Prostate gland (tissue), 2 donors: ENCODE measurements at places on chromosomes 6 and 20.

- no peak for DNase-seq
- H3K36me3 ChIP-seq: no peaks in the 10 kb centered on the region
- H3K27ac ChIP-seq: no peak overlapping the region
- no peak overlapping the region for H3K4me3 ChIP-seq
Observed at GRCh38 chr6:42710316-42710715, 12.1 kb downstream of the PRPH2 start.

DNA sequence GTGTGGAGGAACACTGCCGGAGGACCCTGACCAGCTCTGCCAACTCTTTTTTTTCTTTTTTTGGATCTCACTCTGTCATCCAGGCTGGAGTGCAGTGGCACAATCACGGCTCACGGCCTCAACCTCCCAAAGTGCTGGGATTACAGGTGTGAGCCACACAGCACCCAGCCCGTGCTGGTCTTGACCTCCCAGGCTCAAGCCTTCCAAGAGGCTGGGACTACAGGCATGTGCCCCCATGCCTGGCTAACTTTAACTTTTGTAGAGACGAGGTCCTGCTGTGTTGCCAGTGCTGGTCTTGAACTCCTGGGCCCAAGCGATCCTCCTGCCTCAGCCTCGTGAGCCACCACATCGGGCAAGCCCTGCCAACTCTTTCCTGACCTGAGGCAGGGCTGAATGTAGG is 11.2 kb downstream of the GCNT2 start:
- H3K27ac ChIP-seq: peak overlapping the region; percentile 81
- no peaks in the 10 kb centered on the region for H3K36me3 ChIP-seq
- no peaks in the 10 kb centered on the region for H3K27me3 ChIP-seq
- no peak for DNase-seq
- H3K4me3 ChIP-seq: peak overlapping the region; percentile 51

- no peak for DNase-seq
- H3K4me3 ChIP-seq: no peak overlapping the region
- H3K36me3 ChIP-seq: no peaks in the 10 kb centered on the region
- no peaks in the 10 kb centered on the region for H3K4me1 ChIP-seq
Observed at GRCh38 chr6:130113201-130113710, 94.9 kb downstream of the L3MBTL3 start.

DNA sequence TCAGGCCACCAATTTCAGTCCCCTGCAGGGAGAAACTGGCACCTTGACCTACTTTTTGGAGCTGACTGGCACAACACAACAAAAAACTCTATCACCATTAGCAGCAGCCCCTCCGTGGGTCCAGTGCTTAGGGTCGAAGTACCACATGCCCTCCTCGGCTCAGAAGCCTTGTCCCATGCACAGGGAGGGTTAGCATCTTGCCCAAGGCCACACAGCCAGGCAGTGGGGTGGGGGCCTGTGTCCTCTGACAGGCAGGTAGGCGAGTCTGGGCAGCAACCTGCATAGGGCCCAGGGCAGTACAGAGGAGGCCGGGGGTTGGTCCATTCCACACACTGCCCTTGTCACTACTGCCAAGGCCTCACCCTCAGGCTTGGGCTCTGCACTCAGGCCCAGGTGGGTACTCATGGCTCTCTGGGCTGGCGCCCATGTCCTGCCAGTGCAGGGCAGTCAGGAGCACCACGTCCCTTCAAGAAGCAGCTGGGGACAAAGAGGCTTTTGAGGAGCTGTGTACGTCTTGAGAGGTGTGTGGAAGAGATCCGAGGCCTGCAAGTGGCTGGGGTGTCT is 53.6 kb downstream of the PYGB start:
- no peaks in the 10 kb centered on the region for H3K27me3 ChIP-seq
- H3K36me3 ChIP-seq: peaks cover 3% of the 10 kb centered on the region
- no peaks in the 10 kb centered on the region for H3K4me1 ChIP-seq
- H3K27ac ChIP-seq: peak overlapping the region; percentile 35

- no peaks in the 10 kb centered on the region for H3K4me1 ChIP-seq
- no peak overlapping the region for H3K4me3 ChIP-seq
- no peak for DNase-seq
- H3K36me3 ChIP-seq: no peaks in the 10 kb centered on the region
- H3K27ac ChIP-seq: no peak overlapping the region
- H3K27me3 ChIP-seq: no peaks in the 10 kb centered on the region
Observed at GRCh38 chr6:4413073-4413472, 277.7 kb upstream of the ECI2 start.

GRCh38 chr6:14739827-14740226 is 506.0 kb upstream of the JARID2 start:
- H3K36me3 ChIP-seq: no peaks in the 10 kb centered on the region
- no peak overlapping the region for H3K4me3 ChIP-seq
- no peaks in the 10 kb centered on the region for H3K4me1 ChIP-seq
- no peak overlapping the region for H3K27ac ChIP-seq
- H3K27me3 ChIP-seq: no peaks in the 10 kb centered on the region

- H3K27me3 ChIP-seq: no peaks in the 10 kb centered on the region
- no peak overlapping the region for H3K4me3 ChIP-seq
- H3K27ac ChIP-seq: no peak overlapping the region
- no peaks in the 10 kb centered on the region for H3K36me3 ChIP-seq
- no peak for DNase-seq
- no peaks in the 10 kb centered on the region for H3K4me1 ChIP-seq
Observed at GRCh38 chr6:32664827-32665362, 1.6 kb downstream of the HLA-DQB1 start.

GRCh38 chr20:19661717-19662636 is 96.1 kb upstream of the RIN2 start:
- peak; percentile 61 for DNase-seq
- no peaks in the 10 kb centered on the region for H3K4me1 ChIP-seq
- no peaks in the 10 kb centered on the region for H3K36me3 ChIP-seq
- no peak overlapping the region for H3K27ac ChIP-seq
- H3K27me3 ChIP-seq: no peaks in the 10 kb centered on the region

DNA sequence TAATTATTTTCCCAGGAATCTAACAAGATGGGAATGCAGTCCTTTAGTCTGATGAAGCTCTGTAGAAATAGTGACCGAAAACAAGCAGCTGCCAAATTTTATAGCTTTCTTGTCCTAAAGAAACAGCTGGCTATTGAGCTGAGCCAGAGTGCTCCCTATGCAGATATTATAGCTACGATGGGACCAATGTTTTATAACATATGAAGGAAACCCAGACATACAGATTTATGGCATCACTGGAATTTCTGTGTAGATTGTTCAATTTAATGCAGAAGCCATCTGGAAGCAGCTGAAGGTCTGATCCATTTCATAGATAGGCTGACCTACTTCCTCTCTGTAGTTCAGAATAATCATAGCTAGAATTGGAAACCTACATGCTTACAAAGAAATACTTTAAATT is 11.8 kb upstream of the SNPH start:
- DNase-seq: no peak
- H3K4me3 ChIP-seq: no peak overlapping the region
- no peaks in the 10 kb centered on the region for H3K27me3 ChIP-seq
- H3K27ac ChIP-seq: no peak overlapping the region
- H3K4me1 ChIP-seq: no peaks in the 10 kb centered on the region
- H3K36me3 ChIP-seq: no peaks in the 10 kb centered on the region

DNA sequence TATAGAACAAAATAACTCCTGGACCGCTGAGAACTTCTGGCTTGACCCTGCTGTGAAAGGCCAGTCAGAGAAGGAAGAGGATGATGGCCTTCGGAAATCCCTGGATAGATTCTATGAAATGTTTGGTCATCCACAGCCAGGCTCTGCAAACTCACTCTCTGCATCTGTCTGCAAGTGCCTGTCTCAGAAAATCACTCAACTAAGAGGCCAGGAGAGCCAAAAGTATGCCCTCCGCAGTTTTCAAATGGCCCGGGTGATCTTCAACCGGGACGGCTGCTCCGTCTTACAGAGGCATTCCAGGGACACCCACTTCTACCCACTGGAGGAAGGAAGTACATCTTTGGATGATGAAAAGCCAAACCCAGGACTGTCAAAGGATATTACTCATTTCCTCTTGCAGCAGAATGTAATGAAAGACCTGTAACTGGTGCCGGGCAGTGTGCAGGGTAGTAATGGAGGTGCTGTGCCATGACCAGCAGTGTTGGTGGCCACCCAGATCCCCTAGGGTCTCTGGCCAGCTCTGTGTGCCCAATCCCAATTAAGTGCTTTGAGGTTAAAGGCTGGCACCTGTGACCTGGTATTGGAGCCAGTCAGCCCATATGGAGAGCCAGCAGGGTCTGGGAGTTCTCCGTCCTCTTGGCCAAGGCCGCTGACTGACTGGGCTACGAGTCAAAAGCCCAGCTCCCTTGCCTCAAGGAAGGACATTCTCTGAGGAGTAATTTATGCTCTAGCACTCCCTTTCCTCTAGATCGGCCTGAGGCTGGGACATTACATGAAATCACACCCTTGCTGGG is 87.1 kb downstream of the TRMT6 start:
- no peak overlapping the region for H3K4me3 ChIP-seq
- no peak overlapping the region for H3K27ac ChIP-seq
- DNase-seq: no peak
- no peaks in the 10 kb centered on the region for H3K36me3 ChIP-seq
- no peaks in the 10 kb centered on the region for H3K4me1 ChIP-seq

DNA sequence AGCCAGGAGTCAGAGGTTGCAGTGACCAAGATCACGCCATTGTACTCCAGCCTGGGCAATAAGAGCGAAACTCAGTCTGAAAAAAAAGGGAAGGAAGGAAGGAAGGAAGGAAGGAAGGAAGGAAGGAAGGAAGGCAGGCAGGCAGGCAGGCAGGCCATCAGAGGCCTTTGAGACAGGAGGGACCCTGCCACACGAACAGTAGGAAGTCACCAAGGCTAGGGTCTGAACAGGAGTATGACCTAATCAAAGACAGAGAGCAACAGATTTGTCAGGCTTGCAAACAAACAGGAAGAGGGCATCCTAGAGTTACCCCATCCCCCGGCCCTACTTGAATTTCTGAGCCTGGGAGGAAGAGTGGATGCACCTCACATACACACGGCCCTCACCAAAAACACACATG is 67.1 kb downstream of the FGD2 start:
- H3K36me3 ChIP-seq: no peaks in the 10 kb centered on the region
- no peak overlapping the region for H3K4me3 ChIP-seq
- H3K27ac ChIP-seq: no peak overlapping the region
- no peak for DNase-seq
- no peaks in the 10 kb centered on the region for H3K27me3 ChIP-seq

DNA sequence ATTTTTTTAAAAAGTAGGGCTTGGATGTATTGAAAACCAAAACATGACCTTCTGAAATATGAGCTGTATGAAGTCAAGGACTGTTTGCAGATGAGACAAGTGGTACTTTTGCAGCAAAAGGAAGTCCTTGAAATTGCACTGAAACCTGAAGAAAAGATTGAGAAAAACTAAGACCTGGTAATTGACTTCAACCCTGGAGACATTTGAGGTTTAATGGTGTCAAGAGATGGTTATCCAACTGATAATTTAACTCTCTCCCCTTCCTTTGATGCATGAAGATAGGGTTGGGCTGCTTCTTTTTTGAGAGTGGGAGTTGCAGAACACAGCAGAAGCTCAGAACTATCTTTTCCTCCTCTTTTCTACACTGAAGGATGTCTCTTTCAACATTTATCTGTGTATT is 180.9 kb upstream of the DTNBP1 start:
- no peak overlapping the region for H3K27ac ChIP-seq
- DNase-seq: no peak
- H3K4me3 ChIP-seq: no peak overlapping the region
- no peaks in the 10 kb centered on the region for H3K4me1 ChIP-seq
- no peaks in the 10 kb centered on the region for H3K36me3 ChIP-seq

DNA sequence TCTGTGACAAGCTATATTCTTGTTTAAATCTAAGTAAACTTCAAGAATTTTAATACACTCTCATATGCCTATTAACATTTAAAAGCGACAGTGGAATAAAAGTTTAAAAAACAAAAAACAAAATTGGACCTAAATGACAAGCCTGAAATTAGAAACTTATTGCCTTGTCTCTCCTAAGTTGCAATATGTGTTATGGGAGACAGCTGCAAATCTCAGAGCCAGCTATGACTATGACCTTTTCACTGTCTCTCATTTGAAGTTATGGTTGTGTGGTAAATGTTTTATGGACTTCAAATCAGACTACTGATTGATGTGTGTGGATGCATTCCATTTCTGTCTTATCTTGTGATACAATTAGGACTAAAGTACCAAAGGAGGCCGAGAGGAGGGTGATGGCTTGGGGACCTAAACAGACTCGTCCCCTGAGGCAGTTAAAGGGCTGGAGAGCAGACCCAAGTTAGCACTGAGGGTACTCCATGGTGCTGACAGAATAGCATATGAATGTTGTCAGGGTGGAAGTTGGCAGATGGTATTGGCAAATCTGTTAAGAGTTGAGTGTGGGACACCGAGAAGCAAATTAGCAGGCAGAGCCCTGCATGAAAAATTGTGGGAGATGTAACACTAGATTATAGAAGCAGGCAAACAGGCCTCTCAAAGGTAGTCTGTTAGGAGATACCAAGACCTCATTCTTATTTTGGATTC is 930.1 kb upstream of the MAN1A1 start:
- H3K27ac ChIP-seq: no peak overlapping the region
- no peaks in the 10 kb centered on the region for H3K36me3 ChIP-seq
- no peak for DNase-seq
- H3K4me3 ChIP-seq: no peak overlapping the region
- H3K27me3 ChIP-seq: no peaks in the 10 kb centered on the region

DNA sequence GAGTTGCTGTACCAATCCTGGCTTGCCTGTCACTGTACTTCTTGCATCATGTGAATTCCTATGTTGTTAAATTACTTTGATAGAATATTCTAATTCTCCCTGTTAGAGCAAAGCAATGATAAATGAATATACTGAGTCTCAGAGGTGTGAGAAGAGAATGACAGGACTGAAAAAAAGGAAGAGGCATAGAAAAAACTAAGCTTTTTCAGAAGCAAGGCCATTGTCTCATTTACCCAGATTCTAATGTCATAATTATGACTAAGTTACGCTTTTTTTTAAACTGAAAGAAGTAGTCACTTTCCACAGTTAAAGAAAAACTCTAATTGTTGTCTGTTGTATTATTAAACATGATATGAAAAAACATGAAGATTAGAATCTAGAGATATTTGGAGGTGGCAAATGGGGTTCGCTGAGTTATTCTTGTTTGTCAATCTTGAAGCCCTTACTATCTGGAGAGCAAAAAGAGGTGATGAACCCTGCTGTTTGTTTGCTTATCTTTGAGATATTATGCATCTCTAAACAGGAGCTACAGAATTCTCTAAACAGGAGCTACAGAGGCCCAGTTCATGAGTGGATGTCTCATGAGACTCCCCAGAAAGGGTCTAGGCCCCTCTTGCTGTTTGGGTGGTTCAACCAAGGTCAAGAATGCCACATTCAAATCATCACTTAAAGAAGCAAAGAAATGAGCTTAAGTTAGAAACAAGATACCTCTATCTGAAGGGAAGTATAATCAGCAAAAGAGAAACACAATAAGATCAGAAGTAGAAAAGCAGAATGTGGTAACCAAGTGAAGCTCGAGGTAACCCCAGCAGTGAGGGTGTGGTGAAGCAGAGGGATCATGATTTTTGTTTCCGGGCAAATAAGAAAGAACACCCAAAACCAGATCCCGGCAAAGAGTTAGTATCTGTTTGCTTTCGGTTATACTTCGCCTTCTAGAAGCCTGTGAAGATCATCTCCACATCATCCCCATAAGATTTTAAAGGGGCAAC is 33.3 kb upstream of the THEMIS start:
- H3K36me3 ChIP-seq: no peaks in the 10 kb centered on the region
- no peak for DNase-seq
- H3K4me3 ChIP-seq: no peak overlapping the region
- no peaks in the 10 kb centered on the region for H3K4me1 ChIP-seq
